ENCODE measurements at places on chromosomes 13 and 19.

- no peak for DNase-seq
These were observed 445.7 kb downstream of the RFC3 start for GRCh38 chr13:34263681-34264080.

- no peak for DNase-seq
These were observed 44.0 kb downstream of the BRD4 start for GRCh38 chr19:15288146-15288963.

GRCh38 chr13:44015811-44016210 lies 136.1 kb downstream of the LACC1 start:
- DNase-seq, result no peak

- DNase-seq, result no peak
These were observed 122.0 kb downstream of the ENOX1 start for GRCh38 chr13:43664700-43665191.

DNA sequence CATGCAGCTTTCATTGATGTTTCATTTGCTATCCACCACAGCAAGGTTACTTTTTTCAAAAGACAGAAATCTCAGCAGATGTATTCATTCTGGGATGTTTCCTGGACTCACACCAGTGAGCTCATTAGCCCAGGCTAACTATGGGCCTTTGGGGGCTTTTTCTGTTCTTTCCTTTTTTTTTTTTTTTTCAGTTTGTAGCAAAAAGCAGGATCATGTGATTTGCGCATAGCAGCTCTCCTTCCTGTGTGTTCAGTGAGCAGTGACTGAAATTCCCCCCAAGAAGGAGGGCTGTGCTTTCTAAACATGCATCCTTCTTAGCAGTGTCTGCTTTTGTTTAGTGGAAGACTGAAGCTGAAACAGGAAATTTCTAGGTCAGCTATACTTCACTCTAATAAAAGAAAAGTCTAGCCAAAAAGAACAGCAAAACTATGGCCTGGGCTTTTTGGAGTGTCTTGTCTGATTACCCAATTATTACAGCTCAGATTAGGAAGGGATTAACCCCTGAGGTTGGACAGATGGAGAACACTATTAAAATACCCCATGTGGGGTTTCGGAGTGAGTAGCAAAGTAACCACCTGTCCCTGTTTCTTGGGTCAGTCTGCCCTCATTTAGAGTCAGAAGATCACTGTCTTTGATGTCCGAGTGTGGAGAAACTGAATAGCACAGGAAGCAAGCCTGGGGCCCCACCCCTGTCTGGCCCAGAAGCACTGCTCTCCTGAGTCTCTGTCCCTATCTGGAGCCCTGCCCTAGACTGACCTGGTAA lies 8.9 kb upstream of the AMER2 start:
- no peak for DNase-seq

DNA sequence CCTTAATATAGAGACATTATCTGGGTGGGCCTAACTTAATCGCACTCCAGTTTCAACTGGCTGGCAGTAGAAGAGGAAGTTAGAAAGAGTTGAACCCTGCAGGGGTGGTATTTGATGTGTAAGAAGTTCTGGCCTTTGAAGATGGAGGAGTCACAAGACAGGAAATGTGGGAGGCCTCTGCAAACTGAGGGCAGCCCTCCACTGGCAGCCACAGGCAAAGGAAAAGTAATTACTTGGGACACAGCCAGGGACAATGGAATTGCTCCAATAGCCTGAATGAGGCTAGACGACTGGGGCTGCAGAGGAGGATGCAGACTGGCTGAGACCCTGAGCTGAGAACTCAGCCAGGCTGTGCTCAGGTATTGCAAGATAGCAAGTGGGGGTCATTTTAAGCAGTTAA lies 703.3 kb upstream of the ARGLU1 start:
- no peak for DNase-seq
